ENCODE measurements at places on chromosomes 7 and 10.

DNA sequence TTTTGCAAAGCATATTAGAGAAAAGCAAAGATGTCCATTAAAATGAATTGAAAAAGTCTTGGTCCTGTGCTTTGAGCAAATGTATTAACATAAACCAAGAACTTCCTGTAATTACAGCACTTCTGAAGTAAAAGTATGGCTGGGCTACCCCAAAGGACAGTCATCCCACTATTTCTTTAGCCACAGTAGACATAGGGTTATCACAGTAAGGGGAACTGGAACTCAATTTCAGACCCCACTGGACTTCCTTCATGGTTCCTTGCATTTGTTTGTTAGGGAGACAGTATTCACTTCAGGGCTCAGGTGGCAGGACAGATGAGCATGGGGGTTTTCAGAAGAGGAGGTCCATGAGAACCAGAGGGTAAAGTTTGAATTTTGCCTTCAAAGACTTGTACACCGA lies 203.1 kb upstream of the PDE1C start:
- DNase-seq = no peak

GRCh38 chr10:34627741-34628140 lies 187.4 kb downstream of the PARD3 start:
- DNase-seq = no peak

DNA sequence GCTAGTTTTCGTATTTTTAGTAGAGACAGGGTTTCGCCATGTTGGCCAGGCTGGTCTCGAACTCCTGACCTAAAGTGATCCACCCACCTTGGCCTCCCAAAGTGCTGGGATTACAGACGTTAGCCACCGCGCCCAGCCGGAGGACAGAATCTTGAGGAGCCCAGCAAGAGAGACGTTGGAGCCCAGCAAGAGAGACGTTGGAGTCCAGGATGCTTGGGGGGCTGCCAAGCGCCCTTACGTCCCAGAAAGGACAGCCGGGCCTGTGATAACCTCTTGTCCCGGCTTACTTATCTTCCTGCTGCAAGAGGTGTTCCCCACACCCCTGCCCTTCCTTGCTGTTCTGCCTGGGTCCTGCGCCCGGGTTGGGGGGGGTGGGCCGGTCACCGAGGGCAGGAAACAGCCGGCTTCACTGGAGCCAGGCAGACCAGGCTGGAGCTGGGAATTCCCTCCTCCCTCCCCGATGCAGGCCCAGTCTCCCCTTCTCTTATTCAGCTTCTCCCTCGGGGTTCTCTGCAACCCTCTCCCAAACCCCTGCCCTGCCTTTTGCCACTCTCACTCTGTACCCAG lies 1.9 kb upstream of the EPHB4 start:
- no peak for DNase-seq

- no peak for DNase-seq
These were observed 393.6 kb downstream of the CNTNAP2 start for GRCh38 chr7:146510088-146510680.

- DNase-seq = no peak
These were observed 15.2 kb upstream of the C10orf67 start for GRCh38 chr10:23359692-23360380.

DNA sequence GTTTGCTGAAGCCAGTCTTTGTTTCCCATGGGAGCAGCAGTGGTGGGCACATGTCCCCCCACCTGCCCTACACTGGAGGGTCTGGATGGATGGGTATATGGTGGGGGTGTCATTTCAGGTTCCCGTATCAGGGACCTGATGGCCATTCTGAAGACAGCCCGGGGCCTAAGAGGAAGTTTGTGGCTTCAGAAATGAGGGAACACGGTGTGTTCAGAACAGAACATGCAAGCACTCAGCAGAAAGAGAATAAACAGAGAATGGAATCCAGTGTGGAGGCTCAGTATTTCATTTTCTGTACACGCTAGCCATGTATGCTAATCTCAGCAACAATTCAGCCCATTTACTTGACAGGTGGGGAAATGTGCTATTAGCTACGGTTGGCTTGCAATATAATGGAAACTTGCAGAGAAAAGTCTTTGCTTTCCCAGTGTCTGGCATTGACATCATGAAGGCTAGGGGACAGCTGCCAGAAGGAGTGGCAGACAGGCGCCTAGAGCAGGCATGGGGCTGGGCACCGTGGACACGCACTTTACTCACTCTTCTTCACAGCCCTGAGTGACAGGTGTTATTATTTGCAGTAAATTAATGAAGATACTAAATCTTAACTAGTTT lies 98.6 kb downstream of the ELMO1 start:
- no peak for DNase-seq

- no peak for DNase-seq
These were observed 72.0 kb upstream of the RHOBTB1 start for GRCh38 chr10:61016007-61016406.

GRCh38 chr7:110358028-110358427 lies 732.9 kb upstream of the LRRN3 start:
- no peak for DNase-seq

DNA sequence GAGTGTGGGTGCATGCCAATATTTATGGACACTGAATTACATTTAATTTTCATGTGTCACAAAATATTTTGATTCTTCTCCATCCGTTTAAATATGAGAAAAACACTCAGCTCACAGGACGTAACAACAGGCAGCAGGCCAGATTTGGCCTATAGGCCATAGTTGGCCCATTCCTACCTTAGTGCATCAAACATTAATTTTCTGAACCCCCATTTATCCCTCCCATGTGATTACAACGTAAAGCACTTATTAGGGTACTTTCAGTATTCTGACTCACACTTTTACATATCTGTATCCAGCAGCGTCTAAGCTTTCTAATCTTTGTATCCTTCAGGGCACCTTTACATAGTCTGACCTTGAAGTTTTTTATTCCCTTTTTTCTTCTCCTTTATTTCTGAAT lies 4.0 kb downstream of the IDI1 start:
- no peak for DNase-seq

DNA sequence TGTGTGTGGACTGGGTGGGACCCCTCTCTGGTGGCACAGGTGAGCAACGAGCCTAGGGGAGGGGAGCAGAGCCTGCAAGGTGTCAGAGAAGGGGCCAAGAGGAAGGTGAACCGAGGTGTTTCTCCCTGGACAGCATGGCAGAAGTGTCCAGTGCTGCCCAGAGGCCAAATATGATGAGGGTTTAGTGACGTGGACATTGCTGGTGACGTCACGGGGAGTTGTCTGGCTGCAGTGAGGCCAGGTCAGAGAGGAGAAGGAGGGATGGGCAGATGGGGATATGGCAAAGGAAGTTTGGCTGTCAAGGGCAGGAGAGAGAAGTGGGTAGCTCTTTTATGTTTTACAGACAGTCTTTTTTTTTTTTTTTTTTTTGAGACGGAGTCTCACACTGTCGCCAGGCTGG lies 2.6 kb upstream of the ZNF853 start:
- no peak for DNase-seq

DNA sequence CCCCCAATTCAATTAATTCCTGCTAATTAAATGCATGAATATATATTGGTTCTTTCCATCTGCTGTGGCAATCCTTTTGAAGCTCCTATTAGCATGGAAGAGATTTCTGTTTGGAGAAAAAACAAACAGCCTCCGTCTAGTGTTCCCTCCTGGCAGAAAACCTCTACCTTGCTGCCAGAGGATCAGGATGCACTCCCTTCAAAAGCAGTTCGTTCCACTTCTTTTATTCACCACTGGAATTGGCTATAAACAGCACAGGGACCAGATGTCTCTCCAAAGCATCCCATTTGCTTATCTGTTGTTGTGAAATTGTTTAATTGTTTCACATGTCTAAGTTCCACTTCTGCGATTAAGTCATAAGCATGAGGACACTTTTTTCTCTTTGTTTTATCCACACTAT lies 77.8 kb upstream of the PTN start:
- DNase-seq = no peak

DNA sequence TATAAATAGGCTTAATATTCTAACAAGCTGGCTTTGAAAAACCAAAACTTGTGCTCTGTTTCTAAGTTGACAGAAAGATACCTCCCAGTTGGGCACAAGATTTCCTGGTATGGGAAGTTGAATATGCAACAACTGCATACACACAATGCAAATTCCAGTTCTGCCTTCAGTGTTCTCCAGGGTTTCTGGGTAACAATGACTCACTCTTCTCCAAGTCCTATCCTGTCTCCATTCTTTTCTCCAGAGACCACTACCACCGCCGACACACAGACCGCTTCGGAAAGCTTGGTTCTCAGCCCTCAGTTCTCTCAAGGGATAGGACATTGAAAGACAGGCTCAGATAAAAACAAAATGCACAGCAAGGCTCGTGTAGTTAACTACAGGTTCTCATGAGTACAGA lies 12.2 kb downstream of the PDE1C start:
- no peak for DNase-seq

DNA sequence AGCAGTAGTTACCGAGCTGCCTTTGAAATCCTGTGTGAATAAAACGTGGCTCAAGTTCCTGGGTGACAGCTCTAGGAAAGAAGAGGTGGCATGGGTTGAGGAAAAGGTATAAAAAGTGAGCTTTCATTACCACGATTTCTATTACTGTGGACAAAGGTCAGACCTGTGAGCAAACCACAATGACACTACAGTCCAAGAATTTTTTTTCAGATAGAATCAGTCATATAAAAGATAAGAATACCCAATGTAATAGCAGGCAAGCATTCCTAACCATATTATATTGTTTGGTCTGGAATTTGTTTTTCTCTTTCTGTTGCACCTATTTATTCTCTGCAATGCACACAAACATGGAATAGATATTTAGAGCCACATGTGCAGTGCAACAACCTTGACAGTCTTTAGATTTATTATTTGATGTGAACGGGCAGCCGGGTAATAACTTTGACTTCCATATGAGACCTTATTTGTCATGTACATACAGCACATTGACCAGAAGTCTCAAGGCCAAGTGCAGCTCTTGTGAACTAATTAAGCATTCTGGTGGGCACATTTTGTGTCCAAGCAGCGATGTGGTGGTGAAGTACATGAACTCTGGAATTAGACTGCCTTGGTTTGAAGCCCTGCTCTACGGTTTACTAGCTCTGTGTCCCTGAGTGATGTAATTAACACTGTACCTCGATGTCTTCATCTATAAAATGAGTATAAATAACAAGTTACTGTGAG lies 156.8 kb downstream of the NRCAM start:
- DNase-seq = no peak

DNA sequence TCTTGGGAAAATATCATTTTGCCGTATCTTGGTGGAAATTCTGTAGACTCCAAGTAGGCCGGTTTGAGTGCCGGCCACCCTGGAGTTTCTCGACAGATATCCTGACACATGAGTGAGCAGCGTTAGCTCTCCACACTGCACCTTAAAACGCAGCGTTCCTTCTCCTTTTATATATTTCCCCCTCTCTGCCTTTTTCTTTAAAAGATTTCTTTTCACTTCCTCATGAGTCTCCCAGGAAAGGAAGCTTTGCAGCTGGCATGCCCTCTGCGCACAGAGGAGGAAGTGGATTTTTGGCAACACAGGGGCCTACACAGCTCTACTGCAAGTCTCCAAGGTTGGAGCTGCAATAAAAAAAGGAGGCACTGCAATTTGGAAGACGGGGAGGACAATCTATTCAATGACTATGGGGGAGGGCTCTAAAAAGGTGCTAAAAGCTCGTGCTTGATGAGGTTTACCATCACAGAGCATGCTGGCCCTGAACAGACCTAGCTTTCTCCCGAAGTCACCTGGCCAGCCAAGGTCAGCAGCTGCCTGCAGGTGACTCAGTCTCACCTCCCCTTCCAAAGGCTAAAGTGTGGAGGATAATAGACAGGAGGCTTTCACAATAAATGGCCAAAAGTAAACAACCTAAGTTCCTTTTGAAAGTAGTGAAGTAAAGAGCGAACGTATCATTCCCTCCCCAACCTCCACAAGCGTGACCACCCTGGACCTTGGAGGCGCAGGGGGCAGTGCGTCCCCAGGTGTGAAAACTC lies 252.8 kb downstream of the ZMYND11 start:
- no peak for DNase-seq

GRCh38 chr7:30894866-30895605 lies 16.6 kb upstream of the AQP1 start:
- DNase-seq = no peak

DNA sequence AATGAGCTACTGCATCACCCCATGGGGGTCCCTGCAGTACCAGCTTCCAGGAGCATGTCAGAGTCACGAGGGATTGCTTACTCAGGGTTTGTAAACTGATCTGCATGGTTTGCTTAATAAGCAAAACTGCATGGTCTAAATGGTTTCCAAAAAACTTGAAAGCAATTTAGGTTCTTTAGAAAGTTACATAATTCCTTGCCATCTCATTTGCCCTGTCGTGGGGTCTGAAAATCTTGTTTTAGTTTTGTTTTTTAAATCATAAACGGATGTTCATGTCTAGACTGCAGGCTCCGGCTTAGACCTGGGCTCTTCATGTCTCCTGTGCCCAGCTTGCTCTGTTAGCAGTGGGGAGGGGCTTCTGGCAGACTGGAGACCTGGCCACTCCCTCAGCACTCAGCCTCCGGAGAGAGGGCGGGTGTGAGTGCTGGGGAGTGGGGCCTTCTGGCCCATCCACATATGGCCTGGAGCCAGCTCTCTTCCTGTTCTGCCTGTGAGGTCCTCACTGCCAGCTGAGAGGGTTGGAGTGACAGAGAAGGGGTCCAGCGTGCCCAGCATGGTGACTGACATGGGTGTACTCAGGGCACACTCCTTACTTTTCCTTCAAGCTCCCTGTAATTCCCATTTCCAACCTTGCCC lies 17.5 kb downstream of the PRF1 start:
- no peak for DNase-seq

GRCh38 chr7:81574723-81575326 lies 195.0 kb downstream of the HGF start:
- DNase-seq = no peak

GRCh38 chr10:119348516-119349240 lies 141.3 kb downstream of the GRK5 start:
- no peak for DNase-seq

GRCh38 chr10:104253606-104254410 lies 884 bp upstream of the GSTO1 start:
- DNase-seq = no peak

DNA sequence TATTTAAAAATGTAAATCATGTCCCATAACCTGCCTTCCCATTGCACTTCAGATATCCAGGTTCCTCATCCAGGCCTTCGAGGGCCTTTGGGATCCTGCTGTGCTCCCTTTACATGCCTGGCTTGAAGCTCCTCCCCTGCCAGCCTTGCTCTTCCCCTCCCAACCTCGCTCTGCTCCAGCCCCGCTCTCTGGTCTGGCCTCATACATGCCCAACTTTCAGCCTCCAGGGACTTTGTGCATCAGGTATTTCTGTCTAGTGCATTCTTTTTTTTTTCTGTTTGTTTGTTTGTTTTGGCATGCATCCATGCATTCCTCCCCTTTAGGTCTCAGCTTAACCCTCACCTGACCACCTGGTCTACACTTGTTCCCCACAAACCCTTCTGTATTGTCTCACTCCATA lies 160.3 kb downstream of the SNX10 start:
- no peak for DNase-seq

GRCh38 chr10:86366902-86367151 lies 232 bp upstream of the GRID1 start:
- DNase-seq = no peak

DNA sequence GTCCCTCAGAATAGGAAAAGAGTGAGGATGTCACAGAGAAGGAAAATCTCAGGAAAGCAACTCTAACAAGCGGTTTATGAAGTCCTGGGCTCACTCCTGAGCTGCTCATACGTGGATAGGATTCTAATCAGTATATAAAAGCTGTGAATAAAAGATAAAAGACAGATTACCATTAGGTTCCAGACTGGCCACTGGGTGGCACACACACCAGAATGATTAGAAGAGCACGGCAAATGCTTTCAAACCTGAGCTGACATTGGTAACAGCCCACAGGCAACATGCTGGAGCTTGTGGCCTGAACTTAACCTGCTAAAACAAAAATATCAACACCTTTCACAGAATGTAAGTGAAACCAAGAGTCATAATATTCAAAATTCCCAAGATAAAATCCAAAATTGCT lies 370.8 kb downstream of the GRID1 start:
- DNase-seq = no peak

Data from GOT3 (cell line).